ENCODE measurements at places on chromosomes 6 and 20.

DNA sequence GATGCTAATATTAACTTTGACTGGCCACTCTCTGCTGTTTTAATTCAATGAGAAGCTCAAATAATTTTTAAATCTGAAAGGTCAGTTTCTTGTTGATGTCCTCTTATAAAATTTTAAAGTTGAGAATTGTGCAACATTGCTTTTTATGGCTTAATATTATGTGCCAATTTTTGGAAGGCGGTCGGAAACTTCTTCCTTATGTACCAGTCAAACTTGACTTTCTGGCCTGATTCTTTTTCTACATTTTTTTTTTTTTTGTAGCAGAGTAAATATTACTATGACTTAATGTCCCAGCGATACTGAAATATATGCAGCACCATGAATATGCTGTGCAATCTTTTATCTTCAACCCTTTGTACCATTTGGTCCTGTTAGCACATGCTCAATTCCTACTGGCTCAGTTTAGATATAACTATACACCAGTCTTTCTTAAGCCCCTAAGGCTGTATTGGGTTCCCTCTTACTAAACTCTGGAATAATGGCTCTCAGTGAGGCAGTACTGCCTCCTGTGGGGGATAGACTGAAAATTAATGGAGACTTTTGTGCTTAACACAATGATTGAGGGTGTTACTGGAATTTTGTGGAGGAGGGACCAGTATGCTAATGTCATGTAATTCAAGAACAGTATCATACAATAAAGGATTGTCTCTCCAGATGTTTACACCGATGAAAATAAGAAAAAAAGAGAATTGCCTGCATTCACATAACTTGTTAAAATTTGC lies 156.4 kb upstream of the SYNCRIP start:
- DNase-seq, result no peak

- no peak for DNase-seq
These were observed 174.7 kb downstream of the PREX1 start for GRCh38 chr20:48652961-48653705.

DNA sequence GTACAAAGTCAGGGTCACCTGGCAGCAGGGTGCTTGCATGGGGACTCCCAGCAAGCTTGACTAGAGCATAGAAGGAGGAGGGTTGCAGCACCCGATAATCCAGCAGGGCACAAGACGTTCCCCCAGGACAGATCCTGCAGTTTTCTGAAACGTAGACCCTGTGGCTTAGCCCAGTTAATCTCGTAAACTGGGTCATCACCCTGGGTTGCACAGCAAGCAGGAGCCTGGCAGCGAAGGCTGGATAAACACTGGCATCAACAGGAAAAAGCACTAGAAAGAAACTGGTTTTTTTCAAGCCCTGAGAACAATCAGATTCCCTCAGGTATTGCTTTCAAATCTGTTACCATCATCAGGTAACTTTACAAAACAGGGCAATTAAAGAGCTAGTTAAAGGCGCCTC lies 92.6 kb downstream of the PDE7B start:
- DNase-seq, result no peak

DNA sequence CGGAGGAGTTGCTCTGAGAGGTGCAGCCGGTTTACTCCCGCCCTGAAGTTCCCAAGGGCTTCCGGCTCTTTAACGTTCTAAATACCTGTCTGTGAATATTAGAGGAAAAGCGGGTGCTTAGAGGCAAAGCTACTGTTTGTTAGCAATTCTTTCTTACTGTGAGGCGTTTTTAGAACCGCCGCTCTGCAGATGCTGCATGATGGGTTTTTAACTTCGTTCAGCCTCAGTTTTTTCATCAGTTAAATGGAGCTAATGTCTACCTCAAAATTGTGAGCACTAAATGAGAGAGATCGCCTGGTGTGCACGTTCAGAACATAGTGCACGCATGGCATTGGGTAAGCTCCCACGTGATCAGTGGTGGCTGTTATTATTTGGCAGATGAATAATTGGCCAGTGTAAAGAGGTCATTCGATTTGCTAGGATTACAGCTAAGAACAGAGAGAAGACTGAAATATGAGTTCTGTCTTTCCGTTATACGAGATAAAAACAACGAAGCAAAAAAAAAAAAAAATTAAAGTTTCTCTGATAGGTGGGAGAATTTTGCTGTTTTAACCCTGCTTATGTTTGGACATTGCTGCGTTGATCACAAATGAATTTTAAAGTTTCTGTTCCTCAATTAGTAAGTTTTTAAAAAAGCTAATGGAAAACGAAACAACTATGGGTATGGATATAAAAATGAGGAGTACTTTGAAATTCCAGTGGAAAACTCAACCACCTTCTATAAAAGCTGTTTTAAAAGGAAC lies 660 bp upstream of the TFB1M start:
- peak; percentile 65 for DNase-seq

- DNase-seq, result no peak
These were observed 24.2 kb upstream of the DYNLRB1 start for GRCh38 chr20:34491932-34492509.

DNA sequence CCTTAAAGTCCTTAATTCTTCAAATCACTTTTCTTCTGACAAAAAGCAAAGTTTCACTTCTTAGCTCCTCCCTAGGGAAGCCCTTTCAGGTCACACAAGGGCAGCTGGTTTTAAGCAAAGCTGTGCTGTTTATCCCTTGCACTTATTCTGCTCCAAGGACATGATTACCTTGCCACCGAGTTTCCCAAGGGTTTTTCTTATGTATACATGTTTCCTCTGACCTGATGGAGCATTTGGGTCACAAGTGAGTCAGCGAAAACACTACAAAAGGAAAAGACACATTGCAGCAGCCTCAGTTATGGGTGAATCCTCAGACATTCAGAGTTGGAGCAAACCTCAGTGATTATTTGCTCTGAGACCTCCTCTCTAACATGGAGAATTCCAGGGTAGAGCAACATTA lies 26.6 kb upstream of the ILRUN start:
- no peak for DNase-seq

DNA sequence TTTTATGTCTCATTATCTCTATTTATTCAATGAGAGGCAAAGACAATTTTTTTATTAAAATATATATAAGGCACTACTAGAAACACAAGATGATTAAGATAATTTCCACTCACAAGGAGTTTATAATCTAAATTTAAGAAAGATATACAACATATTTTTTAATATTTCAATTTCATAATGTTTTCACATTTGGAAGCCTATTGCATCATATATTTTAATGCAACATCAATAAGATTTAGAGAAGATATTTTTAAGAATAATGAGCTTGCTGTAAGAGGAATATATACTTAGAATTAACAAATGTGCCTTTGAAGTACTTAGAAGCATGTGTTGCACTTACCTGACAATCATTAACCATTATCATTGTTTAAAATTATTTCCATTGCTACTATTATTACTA lies 597.7 kb upstream of the BTBD3 start:
- no peak for DNase-seq
